ELF-1 (cell line): ENCODE measurements at places on chromosomes 7 and 10.

DNA sequence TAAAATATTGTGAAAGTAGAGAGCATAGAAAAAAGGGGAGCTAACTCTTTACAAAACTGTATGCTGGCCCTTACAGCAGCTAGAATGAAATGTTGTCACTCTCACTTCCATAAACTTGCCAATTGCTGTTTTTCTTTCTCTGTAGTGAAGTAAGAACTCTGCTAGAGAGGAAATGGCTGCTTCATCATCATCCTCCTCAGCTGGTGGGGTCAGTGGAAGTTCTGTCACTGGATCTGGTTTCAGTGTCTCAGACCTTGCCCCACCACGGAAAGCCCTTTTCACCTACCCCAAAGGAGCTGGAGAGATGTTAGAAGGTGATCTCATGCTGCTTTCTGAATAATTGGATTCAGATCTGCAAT is 7.6 kb upstream of the ASCC1 start:
- DNase-seq: no peak

GRCh38 chr10:76559892-76560220 is 1077.8 kb downstream of the KCNMA1 start:
- no peak for DNase-seq

DNA sequence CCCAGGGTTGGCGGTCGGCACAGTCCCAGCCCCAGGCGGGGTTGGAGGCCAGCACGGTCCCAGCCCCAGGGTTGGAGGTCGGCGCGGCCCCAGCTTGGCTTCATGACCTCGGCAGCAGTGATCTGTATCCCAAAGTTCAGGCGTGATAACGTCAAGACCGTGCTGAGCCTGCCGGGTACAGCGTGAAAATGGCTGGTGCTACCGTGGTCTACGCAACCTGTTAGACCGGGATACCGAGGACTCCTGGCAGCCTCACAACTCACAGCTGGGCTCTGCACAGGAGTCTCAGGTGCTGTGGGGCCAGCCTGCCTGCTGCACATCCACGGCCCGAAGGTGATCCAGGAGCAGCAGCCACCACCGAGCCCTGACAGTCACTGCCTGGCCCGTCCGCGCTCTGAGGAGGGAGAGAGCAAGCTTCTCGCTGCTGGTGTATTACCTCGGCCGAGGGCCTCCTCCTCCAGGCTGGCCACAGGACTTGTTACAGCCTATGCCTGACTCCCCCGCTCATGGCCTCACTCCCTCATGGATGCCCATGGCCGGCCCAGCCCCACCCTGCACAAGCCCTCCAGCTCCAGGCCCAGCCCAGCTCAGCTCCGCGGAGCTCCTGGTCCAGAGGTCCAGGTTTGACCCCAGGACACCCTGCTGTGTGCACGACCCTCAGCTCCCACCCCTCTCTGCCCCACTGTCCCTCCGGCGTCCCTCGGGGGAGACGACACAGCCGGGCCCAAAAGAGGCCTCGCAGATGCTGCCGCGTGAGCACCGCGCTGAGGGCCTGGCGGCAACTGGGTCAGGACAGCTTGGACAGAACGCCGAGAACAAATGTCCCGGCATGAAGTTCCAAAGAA is 156.0 kb downstream of the ELFN1 start:
- DNase-seq: no peak

DNA sequence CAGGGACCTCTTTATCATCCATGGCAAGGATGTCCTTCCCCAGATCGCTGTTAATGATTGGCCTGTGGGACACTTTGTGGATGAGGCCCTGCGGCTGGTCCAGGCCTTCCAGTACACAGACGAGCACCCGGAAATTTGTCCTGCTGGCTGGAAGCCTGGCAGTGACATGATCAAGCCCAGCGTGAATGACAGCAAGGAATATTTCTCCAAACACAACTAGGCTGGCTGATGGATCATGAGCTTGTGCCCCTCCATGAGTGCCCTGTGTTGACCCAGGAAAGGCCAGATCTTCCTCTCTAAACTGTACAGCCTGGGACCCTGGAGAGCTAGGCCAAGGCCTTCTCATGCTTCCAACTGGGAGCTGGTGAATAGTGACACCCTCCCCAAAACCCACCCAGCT is 124.1 kb downstream of the CUL2 start:
- no peak for DNase-seq

DNA sequence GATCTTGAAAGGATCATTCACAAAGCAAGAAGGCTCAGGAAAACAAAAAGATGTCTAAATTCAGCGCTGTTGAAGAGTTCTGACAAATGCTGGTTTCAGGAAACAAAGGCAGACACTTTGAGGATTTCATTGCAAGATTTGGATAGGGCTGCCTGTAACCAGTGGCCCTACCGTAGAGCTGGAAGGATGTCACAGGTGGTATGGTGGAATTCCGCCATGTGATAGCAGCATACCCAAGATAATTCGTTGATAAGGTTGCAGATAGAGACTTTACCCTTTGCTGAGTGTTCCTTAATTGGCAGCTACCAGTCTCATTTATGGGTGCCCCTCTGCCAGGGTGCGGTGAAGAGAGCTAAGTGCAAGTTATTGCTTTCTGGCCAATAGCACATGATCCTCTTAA is 100.1 kb downstream of the WDR11 start:
- DNase-seq: peak; percentile 21

GRCh38 chr10:11757454-11757820 is 15.3 kb downstream of the ECHDC3 start:
- peak; percentile 21 for DNase-seq

DNA sequence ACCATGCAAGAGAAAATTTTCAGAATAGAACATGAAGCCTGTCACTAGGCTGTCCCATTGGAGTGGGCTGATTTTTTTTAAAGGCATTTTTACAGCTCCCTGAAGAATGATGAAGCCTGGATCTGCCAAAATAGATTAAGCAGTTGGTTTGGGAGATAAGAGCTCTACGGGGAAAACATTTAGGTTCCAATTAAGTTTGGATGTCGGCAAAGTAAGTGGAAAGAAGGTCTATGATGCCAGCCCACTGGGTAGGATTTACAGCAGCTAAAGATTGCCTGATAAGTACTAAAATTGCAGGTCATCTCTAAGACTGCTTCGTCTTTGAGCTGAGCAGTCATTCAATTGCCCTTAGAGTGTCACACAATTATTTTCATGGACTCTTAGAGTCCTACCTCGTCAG is 939.2 kb upstream of the CELF2 start:
- DNase-seq: no peak

- DNase-seq: peak; percentile 92
These were observed 9.3 kb downstream of the NOD1 start for GRCh38 chr7:30469303-30469702.

DNA sequence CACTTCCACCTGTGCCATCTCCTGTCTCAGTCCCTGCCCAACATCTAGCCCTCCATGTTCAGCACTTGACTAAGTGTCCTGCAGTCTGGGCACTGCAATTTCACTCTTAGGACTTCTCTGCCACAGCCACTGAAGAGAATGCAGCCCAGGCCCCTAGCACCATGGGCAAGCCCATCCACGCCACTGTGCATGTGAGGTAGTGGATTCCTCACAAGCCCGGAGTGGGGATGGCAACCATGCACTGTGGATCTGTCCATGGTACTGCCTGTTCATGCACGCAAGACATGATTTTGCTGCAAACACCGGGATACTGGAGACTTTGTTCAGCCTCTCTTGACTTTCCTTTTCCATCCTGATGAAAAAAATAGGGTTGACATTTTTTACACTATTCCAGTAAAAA is 12.3 kb downstream of the DDC start:
- no peak for DNase-seq

GRCh38 chr10:21758239-21758638 is 224.2 kb downstream of the MLLT10 start:
- peak; percentile 92 for DNase-seq

- DNase-seq: no peak
These were observed 172.5 kb upstream of the CELF2 start for GRCh38 chr10:10845185-10845584.

GRCh38 chr10:31075434-31075833 is 43.8 kb upstream of the ZNF438 start:
- no peak for DNase-seq

DNA sequence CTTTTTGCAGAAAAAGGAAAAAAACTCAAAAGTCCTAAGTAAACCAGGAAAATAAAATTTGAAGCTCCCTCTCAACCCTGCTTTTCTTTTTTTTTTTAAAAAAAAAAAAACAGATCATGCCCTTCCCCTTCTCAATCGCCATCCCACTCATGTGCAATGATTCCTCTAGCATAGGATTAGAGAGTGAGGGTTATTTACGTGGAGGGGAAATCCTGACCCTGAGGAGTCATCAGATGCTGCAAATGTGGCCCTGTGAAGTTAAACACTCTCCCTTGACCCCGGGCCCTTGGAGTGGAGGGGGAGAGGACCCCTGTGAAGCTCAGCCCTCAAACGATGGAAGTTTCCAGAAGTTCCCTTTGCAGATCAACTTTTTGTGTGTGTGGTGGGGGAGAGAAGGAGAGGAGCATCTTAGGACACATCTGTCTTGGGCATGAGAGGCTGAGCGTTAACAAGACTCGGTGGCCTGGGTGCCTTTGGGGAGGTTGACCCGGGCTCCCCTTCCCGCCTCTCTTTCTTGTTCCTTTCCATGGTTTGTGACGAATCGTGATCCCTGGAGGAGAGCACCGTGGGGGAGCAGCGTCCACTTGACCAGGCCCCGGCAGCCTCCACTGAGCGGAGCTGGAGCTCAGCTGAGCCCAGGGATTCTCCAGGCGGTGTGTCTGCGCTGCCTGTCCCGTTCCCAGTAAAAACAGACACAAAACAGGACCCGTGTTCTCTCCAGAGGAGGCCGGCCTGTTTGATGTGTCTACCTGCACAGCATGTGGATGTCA is 1.5 kb upstream of the SHH start:
- no peak for DNase-seq

DNA sequence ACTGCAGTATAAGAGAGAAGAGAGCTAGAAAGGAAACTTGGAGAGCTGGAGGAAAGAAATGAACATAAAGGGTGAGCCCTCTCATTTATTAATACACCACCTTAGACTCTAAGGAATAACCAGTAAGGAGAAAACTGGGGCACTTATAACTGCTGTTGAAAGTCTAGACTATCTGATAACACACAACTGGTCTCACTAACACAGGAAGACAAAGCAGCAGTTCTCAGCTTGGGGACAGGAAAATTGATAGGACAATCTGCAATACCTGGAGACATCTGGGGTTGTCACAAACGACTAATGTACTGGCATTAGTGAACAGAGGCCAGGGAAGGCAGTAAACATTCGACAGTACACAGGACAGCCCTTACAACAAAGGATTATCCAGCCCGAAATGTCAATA is 6.8 kb downstream of the ELMO1 start:
- no peak for DNase-seq

DNA sequence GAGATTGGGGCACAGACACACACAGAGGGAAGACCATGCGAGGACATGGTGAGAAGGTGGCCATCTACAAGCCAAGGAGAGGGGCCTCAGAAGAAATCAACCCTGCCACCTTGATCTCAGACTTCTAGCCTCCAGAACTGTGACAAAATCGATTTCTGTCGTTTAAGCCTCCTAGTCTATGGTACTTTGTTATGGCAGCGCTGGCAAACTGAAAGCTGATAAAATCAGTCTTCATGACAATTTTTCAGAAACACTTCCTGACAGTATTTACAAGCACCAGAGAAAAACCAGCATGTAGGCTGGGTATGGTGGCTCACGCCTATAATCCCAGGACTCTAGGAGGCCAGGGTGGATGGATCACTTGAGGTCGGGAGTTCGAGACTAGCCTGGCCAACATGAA is 4.2 kb downstream of the PARP12 start:
- no peak for DNase-seq

- peak; percentile 79 for DNase-seq
These were observed 98.1 kb downstream of the MYOF start for GRCh38 chr10:93384006-93384405.

- DNase-seq: no peak
These were observed 77.2 kb upstream of the TNS3 start for GRCh38 chr7:47658886-47659635.

DNA sequence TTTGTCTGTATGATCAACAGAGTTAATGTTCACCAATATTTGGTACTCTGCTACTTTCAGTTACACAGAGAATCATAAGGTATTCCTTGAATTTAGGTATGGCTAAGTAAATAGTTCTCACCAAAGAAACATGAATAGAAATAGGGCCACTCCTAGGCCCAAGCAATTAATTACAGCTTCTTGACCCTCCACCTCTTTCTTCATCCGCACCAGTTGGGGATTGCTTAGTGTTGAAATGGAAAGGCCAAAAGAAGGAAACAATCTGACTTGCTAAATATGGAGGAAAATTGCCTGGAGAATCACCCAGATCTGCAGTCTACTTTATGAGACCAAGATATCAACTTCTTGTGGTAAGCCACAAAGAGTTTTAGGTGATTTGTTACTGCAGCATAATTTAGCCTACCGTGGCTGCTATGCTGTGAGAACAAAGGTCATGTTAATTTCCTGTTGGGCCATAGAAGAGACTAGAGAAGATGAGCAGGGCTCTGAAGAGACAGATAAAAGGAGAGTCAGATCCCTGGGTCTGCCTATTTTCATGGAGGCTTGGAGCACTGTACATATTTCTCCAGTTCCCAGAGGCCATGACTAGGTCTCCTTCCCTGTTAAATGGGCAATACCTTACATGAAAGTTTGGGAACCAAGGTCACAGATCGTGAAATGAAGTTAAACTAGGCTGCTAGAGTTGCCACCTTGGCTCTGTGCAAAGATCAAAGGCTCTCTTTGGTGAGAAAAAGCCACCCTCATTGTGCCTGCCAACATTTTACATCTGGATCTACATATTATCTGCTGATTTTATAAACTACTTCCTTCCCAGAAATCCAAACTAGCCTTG is 93.3 kb upstream of the GDF10 start:
- no peak for DNase-seq

DNA sequence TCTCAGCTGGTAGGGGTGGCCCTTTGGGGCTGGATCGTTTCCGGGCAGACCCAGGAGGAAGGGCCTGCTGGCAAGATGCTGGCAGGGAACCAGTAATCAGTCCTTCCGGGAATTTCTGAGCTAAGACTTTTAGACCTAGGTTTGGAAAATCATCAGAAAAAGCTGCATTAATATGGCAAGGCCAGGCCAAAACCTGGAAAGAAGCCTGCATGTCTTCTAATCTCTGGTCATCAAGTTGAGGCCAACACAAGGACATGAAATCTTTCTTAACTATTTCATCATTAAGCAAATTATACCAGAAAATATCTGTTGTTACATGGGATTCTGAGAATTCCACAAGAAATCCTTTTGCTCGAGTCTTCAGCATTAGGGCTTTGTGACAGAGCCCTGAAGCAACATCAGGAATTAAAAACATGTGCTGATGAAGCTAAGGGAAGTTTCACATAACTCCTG is 19.9 kb downstream of the CPA1 start:
- no peak for DNase-seq

DNA sequence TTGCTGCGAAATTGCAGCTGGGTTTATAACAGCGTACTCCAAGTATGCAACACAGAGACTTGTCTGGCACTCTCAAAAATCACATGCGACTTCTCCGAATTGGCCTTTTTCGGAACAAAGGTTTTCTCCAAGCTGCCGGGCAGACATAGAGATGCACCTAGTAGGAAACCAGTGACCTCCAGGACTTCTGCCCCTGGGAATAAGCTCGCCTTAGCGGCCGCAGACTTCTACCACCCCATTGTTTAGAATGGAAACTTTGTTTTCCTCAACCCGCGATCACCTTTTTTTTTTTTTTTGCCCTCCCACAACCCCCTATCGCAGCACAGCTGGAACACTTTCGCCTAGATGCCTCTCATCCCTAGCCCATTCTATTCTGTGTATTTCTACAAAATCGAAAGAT is 4.9 kb upstream of the HOXA10 start:
- no peak for DNase-seq

GRCh38 chr7:21084286-21084685 is 297.6 kb upstream of the SP8 start:
- DNase-seq: no peak

GRCh38 chr10:45518741-45519140 is 144.7 kb downstream of the ALOX5 start:
- DNase-seq: no peak
